D341Med (cell line): ENCODE measurements at places on chromosomes 16 and 17.

GRCh38 chr17:30103921-30104320 lies 12.7 kb upstream of the NSRP1 start:
- no peak for DNase-seq

- DNase-seq = no peak
These were observed 3.1 kb downstream of the FOXL1 start for GRCh38 chr16:86581458-86581857.

DNA sequence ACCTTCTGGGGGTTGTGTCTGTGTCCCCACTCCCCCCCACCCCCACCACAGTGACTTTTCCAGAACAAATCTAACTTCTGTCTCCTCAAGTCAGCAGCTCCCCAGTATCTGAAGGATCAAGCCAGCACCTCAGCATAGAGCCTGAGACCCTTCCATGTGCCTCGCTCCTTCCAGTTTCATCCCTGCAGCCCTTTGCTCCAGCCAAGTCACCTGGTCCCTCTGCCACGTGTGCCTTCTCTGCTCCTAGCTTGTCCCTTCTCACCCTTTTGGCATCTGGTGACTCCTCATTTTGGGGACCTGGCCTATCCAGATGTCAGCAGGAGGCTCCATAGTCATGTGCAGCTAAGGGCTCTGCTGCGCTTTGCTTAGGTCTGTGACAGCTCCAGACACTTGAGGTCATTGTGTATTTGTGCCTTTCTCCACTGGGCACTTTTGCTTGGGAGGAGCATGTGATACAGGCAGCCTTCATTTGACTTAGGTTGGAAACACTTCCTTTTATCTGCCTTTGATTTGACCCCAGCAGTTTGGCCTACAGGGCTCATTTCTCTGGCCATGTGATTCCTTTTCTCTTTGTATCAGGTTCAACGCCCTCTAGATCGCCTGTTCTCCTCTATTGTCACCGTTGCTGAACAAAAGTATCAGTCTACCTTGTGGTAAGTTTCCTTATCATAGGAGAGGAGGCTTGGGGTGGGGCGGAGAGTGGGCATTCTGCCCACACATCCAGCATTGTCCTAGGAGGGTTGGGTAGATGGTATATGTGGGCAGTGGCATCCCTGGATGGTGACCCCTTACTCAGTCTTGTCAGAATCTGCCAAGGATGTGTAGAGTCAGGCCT lies 7.1 kb upstream of the NFATC3 start:
- DNase-seq = no peak

DNA sequence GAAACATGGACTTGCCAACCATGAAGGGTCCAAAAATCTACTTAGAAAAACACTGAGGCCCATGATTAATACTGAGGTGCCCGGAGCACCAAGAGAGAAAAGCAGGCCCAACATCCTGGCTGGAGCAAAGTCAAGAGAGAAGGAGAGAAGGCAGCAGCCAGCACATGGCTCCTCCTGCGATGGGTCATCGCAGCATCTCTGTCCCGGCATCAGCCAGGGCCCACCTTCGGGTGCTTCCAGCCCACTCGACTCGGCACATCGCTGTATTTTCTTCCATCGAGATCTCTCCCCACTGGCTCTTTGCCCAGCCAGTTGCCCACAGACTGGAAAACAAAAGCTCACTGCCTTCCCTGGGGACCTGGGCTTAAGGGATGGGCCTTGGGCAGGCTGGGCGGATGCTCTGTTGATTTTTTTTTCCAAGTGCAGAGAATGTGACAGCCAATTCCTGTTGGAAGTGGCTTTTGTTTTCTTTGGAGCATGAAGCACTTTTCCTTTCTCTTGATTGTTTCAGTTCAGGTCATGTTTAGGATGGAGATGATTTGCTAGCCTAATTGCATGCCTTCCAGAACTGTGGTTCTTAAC lies 58.1 kb downstream of the CYB5B start:
- peak; percentile 87 for DNase-seq

- no peak for DNase-seq
These were observed 25.6 kb upstream of the ABCA10 start for GRCh38 chr17:69254187-69254586.

- no peak for DNase-seq
These were observed 11.8 kb downstream of the PIK3R6 start for GRCh38 chr17:8855477-8856204.
